Effector memory CD8-positive, alpha-beta T cell (primary cell): ENCODE measurements at places on chromosomes 11 and 22.
A peak's percentile ranks its signal among the peaks of the same experiment; 100 is the strongest.

DNA sequence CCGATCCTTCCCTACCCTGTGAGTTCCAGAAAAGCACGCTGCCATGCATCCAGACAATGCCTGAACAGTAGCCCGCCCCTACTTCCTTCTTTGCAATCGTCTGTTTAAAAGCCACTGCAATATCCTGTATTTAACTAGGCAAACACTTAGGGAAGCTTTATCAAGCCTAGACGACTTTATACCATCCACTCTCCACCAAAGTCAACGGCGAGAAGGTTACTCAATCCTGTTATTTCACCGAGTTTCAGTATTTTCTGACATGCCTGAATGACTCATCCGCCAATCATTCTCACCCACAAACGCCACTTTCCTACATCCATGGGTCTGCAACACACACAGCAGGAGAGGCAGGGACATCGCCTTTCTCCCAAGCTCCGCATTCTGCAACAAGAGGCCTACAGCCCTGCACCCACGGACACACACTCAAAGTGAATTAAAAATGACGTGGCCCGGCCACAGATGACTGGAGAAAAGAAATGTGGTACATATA is 9.3 kb downstream of the CELSR1 start:
- no peak for DNase-seq
- no peaks in the 10 kb centered on the region for H3K36me3 ChIP-seq
- H3K27ac ChIP-seq: no peak overlapping the region
- H3K4me3 ChIP-seq: no peak overlapping the region
- H3K27me3 ChIP-seq: peaks cover 44% of the 10 kb centered on the region
- peaks cover 3% of the 10 kb centered on the region for H3K4me1 ChIP-seq

DNA sequence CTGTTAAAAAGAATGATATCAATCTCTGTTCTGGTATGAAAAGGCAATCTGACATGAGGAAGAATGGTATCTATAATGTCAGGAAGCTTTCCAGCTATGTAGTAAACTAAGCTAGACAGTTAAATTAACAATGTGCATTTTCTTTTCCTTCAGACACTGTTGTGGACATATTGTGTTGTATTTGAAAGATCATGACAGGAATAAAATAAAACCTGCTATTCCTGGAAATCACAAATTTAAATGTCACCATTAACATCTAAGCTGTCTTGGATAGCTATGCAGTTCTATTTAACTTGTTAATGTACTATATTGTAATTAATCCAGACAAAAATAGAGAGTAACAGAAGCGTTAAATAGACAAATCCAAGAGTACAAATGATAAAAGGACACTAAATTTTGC is 297.4 kb upstream of the LUZP2 start:
- H3K27ac ChIP-seq: no peak overlapping the region
- no peaks in the 10 kb centered on the region for H3K27me3 ChIP-seq
- DNase-seq: no peak
- H3K36me3 ChIP-seq: no peaks in the 10 kb centered on the region
- H3K4me3 ChIP-seq: no peak overlapping the region

DNA sequence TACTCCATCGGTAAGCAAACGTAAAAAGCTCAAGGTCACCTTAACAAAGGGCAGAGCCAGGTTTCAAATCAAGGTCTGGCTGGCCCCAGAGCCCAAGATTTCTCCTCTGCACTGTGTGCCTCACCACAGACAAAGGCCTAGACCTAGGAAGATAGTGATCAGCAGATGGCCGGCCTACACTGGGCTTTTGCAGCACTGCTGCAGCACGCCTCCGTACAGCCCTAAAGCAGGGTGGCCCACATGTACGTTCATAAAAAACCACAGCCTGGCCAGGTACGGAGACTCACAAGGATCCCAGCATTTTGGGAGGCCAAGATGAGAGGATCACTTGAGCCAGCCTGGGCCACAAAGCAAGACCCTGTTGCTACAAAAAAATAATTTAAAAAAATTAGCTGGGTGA is 106.3 kb upstream of the PITPNB start:
- H3K27me3 ChIP-seq: peaks cover 27% of the 10 kb centered on the region
- H3K4me1 ChIP-seq: no peaks in the 10 kb centered on the region
- H3K4me3 ChIP-seq: no peak overlapping the region
- no peak for DNase-seq
- no peak overlapping the region for H3K27ac ChIP-seq
- H3K36me3 ChIP-seq: peaks cover 3% of the 10 kb centered on the region

- H3K36me3 ChIP-seq: peaks cover 3% of the 10 kb centered on the region
- H3K27me3 ChIP-seq: peaks cover 11% of the 10 kb centered on the region
- H3K4me3 ChIP-seq: no peak overlapping the region
- no peaks in the 10 kb centered on the region for H3K4me1 ChIP-seq
These were observed 531.7 kb downstream of the BRD1 start for GRCh38 chr22:49295851-49296560.

DNA sequence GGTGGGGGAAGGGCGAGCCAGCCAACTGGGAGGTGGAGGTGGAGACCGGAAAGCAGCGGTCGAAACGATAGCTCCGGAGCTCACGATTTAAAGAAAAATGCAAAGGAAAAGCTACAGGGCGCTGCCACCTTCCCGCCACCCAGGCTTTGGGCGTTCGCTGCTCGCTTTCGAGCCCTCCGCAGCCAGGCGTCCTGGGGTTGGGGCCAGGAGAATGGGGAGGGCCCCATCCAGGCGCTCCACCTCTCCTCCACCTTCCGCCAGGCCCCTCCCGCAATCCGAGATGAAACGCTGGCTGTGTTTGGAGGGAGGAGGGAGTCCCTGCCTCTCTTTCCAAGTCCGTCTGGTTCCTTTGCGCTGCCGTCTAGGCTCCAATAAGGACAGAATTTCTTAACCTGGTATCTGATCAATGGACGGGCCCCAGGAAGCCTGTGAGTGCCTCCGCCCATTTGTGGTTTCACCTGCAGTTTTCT is 483 bp upstream of the ABTB2 start:
- H3K36me3 ChIP-seq: peaks cover 16% of the 10 kb centered on the region
- H3K4me1 ChIP-seq: peaks cover 20% of the 10 kb centered on the region
- H3K27ac ChIP-seq: peak overlapping the region; percentile 73
- H3K27me3 ChIP-seq: peaks cover 71% of the 10 kb centered on the region
- peak overlapping the region; percentile 84 for H3K4me3 ChIP-seq

DNA sequence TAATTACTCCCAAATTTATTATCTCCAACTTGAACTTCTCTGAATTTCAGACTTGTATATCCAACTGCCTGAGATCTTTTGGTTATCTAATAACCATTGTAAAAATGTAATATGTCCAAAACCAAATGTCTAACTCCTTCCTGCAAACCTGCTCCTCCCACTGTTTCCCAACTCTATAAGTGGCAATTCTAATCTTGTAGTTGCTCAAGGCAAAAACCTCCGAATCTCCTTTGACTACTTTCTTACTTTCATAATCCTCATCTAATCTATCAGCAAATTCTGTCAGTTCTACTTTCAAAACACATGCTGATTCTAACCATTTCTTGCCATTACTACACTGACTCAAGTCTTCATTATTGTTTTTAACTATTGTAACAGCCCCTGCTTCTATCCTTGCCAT is 55.7 kb downstream of the FAM168A start:
- no peaks in the 10 kb centered on the region for H3K27me3 ChIP-seq
- no peak overlapping the region for H3K27ac ChIP-seq
- no peak for DNase-seq
- no peaks in the 10 kb centered on the region for H3K36me3 ChIP-seq
- no peak overlapping the region for H3K4me3 ChIP-seq
- H3K4me1 ChIP-seq: peaks cover 15% of the 10 kb centered on the region

DNA sequence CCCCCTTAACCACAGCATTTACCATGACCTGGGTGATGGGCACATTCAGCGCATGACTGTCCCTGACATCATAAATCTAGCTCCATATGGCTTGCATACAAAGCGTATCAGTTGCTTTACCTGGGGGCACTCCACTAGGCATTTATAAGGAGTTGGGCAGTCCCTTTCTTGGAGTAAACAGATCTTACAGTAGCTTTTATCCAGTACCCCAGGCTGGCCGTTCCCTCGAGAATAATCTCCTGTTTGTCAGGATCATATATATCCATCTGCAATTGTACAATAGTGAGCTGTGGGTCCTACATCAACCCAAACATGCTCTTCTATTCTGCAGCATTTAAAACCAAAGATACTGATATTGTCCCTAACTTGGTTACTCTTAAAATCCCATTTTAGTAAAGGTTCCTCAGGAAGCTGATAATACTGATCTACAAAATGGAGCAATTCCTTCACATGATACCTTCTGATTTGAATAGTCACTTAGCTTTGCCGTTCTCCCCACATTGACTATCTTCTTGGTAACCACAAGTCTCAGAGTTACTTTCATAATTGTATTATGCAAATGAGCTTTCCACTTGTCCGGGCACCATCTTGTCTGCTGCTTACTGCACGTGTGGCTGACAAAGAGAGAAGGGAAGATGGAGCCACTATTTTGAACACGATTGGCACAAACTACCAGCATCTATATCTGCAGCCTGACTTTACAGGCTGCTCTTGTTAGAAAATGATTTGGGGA is 205.0 kb downstream of the CWF19L2 start:
- no peaks in the 10 kb centered on the region for H3K36me3 ChIP-seq
- H3K27ac ChIP-seq: no peak overlapping the region
- no peak overlapping the region for H3K4me3 ChIP-seq
- peaks cover 31% of the 10 kb centered on the region for H3K27me3 ChIP-seq

DNA sequence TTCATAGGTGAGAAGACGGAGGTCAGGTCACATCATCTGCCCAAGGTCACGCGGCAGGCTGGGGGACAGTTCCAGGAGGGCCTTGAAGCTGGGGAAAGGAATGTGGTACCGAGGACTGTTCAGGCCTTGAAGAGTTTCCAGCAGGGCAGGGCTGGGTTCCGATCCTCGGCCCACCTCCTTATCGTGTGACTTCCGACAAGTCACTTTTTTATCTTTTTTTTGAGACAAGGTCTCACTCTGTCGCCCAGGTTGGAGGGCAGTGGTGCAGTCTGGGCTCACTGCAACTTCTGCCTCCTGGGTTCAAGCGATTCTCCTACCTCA is 623 bp downstream of the NDUFS8 start:
- DNase-seq: no peak
- no peaks in the 10 kb centered on the region for H3K27me3 ChIP-seq
- H3K4me1 ChIP-seq: peaks cover 27% of the 10 kb centered on the region
- H3K4me3 ChIP-seq: peak overlapping the region; percentile 92

DNA sequence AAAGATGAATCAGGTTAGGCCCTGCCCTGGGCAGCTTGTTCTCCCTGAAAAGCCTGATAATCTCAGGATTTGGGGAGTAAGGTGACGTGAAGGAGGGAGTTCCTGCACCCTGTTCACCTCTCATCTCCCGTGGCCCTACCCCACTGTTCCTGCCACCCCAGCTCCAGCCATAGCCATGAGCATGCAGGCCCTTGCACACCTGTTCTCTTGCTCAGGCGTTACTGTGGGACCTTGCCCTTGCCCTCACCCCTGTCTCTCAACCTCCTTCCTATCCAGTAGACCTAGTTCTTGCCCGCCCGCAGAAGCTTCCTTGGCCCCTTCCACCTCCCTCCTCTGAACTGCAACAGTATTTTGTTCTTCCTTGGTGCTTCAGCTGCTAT is 15.0 kb downstream of the TSKU start:
- DNase-seq: no peak
- H3K27ac ChIP-seq: no peak overlapping the region
- peaks cover 10% of the 10 kb centered on the region for H3K4me1 ChIP-seq
- no peaks in the 10 kb centered on the region for H3K36me3 ChIP-seq
- H3K4me3 ChIP-seq: peak overlapping the region; percentile 59
- H3K27me3 ChIP-seq: peaks cover 5% of the 10 kb centered on the region

DNA sequence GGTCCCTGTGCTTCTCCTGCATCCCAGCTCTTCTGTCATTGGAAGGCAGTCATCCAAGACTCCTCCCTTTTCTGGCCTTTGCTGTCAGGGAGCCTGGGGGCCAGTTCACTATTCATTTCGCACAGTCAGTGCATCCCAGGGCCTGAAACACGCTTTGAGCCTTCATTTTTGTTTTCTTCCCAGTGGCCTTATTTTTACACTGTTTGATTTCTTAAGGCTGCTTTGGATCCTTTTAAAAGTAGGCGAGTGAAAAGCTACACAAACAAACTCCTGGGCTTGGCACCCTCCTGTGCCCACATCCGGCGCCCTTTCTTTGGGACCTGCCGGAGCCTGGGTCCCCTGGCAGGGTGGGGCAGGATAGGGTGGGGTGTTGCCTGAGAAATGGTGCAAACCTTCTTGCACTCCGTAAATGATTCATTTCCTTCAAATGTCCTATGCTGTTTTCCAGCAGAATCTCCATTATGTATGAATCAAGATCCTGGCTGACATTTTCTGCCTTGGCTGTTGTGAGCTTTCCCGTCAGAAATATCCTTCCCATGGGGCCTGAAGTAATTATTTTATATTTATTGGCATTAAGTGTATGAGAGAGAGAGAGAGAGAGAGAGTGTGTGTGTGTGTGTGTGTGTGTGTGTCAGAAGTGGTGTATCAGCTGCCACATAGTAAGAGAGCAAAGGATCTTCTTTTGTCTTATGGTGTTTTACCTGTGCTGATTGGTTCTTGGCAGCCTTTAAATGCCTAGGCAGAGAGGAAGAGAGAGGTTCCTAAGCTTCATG is 45.6 kb downstream of the BCR start:
- H3K4me1 ChIP-seq: peaks cover 69% of the 10 kb centered on the region
- H3K27me3 ChIP-seq: no peaks in the 10 kb centered on the region
- H3K4me3 ChIP-seq: peak overlapping the region; percentile 53
- H3K36me3 ChIP-seq: peaks cover 11% of the 10 kb centered on the region

GRCh38 chr11:66892911-66893310 is 36.0 kb downstream of the LRFN4 start:
- no peaks in the 10 kb centered on the region for H3K36me3 ChIP-seq
- no peaks in the 10 kb centered on the region for H3K4me1 ChIP-seq
- peaks cover 17% of the 10 kb centered on the region for H3K27me3 ChIP-seq
- no peak overlapping the region for H3K4me3 ChIP-seq

GRCh38 chr11:62882431-62882749 is 1.7 kb downstream of the SLC3A2 start:
- peaks cover 49% of the 10 kb centered on the region for H3K4me1 ChIP-seq
- peak overlapping the region; percentile 100 for H3K4me3 ChIP-seq
- DNase-seq: no peak

DNA sequence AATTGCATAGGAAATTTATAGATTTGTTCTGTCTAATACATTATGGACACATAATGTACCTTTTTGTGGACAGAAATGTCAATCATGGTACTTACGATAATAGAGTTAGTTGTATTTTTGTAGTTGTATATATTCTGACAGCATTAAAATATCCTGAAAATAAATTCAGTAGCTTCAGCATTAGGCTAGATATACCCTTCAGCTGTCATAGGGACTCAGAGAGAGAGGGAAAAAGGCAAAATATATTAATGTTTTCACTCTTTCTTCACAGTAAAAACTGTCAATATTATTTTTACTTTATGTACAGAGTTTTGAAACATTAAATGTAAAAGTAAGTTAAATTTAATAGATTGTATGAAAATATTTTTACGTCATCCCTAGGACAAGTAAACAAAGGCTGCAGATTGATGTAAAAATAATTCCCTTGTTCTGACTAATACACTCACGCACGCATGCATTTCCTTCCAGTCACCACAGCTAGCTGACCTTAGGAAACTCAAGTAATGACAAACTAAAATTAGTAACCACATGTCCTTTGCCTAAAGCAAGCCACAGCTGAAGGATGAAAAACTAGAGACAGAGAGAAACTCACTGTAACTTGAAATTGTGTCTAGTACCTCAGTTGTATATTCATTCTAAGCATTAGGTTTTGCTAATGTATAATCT is 104.7 kb upstream of the CARD18 start:
- H3K36me3 ChIP-seq: no peaks in the 10 kb centered on the region
- H3K4me1 ChIP-seq: no peaks in the 10 kb centered on the region
- no peak for DNase-seq
- no peak overlapping the region for H3K4me3 ChIP-seq
- H3K27ac ChIP-seq: no peak overlapping the region

GRCh38 chr11:131441051-131441810 is 70.8 kb downstream of the NTM start:
- H3K27me3 ChIP-seq: no peaks in the 10 kb centered on the region
- H3K27ac ChIP-seq: no peak overlapping the region
- DNase-seq: no peak
- H3K36me3 ChIP-seq: no peaks in the 10 kb centered on the region
- no peak overlapping the region for H3K4me3 ChIP-seq
